ENCODE measurements at places on chromosomes 7 and 10.

- no peak for DNase-seq
Observed at GRCh38 chr10:35642793-35643114, 658 bp upstream of the FZD8 start.

GRCh38 chr10:30784897-30785605 lies 155.5 kb upstream of the LYZL2 start:
- no peak for DNase-seq

GRCh38 chr7:113727486-113727885 lies 191.3 kb downstream of the PPP1R3A start:
- DNase-seq = no peak

GRCh38 chr10:55397777-55398496 lies 596.9 kb upstream of the PCDH15 start:
- DNase-seq = no peak

DNA sequence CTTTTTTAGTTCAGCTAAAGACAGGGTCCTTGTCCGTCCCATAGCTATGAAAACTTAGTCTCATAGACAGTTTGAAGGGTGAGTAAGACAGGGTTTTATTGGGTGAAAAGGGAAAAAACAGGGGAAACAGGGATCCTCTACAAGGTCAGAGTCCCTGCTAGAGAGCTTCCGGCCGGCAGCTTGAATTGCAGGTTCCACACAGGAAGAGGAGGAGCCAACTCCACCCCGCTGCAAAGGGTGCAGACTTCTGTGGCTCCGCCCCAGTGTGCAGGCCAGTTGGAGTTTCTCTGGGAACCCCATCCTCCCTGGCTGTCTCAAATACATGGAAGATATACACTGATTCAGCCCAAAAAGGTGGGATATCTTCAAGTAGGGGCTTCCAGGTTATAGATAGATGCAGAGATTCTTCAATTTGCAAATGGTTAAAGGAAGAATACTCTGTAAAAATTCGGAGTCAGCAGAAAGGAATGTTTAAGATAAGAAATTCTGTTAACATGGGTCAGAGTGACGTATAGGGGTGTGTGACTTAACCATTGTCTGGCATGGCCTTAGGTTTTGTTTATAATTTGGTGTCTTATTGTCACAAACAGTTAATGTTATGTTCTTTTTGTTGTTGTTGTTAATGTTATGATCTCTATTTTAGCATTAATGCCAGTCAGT lies 34.6 kb upstream of the HECW1 start:
- DNase-seq = no peak

DNA sequence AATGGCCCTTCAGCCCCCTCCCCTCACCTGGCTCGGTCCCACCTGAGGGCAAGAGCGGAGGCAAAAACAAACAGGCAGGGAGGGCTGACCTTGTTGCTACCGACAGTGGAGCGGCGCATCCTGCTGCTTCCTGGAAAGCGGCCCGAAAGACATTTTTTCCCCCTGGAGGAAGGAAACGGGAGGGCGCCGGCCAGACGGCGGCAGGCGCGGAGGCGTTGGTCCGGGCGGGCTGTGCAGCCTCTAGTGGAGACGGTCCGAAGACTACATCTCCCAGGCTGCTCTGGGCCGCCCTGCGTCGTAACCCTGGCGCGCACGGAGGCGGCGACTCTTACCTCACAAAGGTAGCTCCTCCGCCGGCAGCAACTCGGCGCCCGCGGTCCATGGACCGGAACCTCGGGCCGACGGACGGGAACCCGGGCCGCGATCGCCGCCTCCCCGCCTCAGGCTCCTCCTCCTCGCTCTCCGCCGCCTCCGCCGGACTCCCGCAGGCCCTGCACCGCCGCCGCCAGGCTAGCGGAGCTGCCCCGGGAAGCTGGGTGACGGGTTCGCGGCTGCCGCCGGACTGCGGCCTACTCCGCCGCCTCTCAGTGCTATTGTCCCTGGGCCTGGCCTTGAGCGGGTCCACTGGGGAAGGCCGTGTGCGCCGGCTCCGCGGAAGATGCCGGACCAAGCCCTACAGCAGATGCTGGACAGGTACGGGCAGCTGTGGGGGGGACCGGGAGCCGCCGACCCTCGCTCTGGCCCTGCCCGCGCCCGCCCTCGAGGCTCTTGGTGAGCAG lies at the start of the genes CPEB3 and MARCHF5:
Gene CPEB3 (minus strand): TSS at position 242 of the 779 bp plus-strand sequence. CDS start 50,728 bp downstream, outside the sequence.
Gene MARCHF5 (plus strand): TSS at position 331 of the 779 bp plus-strand sequence. CDS start 328 bp downstream, at position 659.
- DNase-seq = peak; percentile 84

DNA sequence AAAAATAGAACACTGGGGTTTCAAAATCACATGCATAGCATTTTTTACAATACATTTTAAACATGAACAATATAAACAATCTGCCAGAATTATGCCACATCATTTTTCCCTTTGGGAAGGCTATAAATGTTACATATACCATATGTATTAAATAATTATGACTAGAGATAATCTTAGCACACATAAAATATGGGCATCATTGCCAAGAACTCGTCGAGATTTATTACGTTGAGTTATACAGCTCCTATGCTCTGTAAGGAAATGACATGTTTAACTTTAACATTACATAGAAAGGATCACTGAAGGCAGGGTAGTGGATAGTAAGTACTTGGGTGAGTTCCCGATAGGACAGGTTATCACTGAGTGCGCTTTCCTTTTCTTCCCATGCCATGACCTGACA lies 267.8 kb downstream of the PARD3 start:
- no peak for DNase-seq

- no peak for DNase-seq
Observed at GRCh38 chr7:100247152-100247757, 27.5 kb downstream of the PVRIG start.

DNA sequence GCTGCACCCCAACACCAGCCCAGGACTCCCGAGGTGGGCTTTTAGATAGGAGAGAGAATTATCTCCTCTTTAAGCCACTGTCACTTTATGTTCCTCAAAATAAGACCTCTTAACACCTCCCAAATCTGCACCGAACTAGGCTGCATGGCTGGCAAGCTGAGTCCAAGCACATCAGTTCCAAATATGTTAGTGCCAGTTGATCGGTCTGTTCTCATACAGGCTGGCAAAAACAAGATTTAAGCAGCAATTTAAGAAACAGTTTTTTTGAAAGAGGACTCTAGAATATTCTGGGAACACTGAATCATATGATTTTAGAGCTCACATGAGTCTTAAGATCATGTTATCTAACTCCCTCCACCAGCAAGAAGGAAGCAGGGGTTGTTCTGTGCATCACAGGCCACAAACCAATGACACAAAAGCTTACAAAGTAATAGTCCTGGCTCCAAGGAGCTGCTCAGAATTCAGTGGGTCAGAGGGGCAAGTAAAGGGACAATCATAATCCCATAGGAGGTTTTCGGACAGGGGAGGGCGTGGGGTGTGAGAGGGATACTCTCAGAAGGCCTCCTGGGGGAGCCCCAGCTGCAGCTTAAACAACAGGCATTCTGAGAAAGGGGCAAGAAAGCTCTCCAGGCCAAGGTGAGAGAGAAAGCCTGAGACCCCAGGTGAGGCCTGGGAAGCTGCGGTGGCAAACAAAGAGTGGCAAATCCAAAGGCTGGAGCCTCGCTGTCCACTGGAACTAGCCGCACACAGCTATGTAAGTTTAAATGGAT lies 7.1 kb downstream of the COBL start:
- DNase-seq = no peak

- no peak for DNase-seq
Observed at GRCh38 chr7:27180431-27181420, 4.3 kb downstream of the HOXA11 start.

DNA sequence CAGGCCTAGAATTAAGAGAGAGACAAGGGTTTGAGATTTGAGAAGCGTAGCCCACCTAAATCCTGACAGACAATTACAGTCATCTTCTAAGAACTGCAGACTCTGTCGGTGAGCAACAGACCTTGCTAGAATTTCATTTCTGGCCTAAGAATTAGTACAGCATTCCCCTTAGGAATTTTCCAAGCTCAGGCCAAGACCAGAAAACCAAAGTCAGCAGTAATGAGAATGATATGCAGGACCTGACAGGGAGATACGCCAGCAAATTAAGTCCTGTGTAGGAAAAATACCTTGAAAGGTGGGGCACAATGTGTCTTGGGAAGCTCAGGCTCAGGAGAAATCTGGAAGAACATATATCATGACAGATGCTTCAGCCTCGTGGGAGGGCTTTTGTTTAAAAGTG lies 52.7 kb upstream of the HERPUD2 start:
- no peak for DNase-seq

- no peak for DNase-seq
Observed at GRCh38 chr7:133109816-133110215, 27.9 kb upstream of the CHCHD3 start.

- DNase-seq = no peak
Observed at GRCh38 chr7:2650451-2650850, 18.7 kb downstream of the TTYH3 start.

- no peak for DNase-seq
Observed at GRCh38 chr10:29394321-29394932, 105.6 kb downstream of the LYZL1 start.

DNA sequence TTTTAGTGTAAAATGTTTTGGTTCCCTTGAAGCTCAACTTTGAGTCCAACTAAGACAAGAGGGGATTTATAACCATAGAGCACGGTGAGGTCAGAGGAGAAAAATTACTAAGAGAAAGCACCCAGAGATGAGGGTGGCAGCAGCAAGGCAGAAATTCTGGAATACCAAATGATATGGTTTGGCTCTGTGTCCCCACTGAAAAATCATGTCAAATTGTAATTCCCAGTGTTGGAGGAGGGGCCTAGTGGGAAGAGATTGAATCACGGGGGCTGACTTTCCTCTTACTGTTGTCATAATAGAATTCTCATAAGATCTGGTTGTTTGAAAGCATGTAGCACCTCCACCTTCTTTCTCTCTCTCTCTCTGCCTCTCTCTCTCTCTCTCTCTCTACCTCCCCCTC lies 19.4 kb upstream of the AKR1C1 start:
- DNase-seq = no peak

GRCh38 chr10:19848226-19848985 lies 32.2 kb downstream of the PLXDC2 start:
- DNase-seq = no peak

GRCh38 chr7:35253710-35254495 lies at the start of gene TBX20:
Gene TBX20, minus strand, starts transcription at chr7:35254100. Its CDS starts 480 bp downstream, at chr7:35253620.
- no peak for DNase-seq

DNA sequence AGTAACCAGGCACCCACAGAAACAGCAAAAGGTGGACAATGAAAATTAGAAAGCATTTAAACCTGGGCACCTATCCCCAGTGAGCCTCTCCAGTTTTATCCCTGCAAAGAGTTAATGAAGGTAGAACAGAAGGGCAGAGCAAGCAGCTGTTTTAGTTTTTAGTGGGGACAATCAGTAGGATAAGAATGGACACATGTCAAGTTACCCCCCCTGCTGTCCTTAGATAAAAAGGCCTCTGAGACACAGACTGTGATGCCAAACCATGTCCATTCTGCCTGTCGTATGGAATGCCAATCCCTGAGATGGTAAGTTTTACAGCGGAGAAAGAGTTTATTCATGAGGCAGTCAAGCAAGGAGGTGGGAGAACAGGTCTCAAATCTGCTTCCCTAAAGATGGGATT lies 162.6 kb upstream of the AGR3 start:
- DNase-seq = no peak

DNA sequence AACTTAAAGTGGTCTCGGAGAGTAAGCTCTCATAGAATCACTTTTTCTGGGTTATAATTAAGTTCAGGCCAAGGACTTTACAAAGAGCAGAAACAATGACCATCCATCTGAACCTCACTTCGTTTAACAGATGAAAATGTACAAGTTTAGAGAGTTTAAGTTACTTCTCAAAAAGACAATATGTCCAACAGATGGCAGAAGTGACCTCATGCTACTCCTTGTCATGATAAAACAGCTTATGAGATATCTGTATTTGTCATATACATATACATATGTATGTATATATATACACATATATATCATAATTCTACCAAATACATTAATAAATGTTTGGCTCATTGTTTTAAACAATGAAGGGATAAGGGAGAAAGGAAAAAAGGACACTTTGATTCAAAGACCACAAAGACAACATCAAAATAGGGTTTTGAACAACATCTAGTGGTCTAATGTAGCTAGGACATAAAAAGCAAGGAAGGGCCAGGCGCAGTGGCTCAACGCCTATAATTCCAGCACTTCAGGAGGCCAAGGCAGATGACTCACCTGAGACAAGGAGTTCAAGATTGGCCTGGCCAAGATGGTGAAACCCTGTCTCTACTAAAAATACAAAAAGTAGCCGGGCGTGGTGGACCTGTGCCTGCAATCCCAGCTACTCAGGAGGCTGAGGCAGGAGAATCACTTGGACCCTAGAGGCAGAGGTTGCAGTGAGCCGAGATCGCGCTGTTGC lies 17.8 kb downstream of the NAPEPLD start:
- no peak for DNase-seq

- DNase-seq = no peak
Observed at GRCh38 chr7:44320141-44320540, 5.3 kb downstream of the CAMK2B start.

GRCh38 chr10:125738206-125738605 lies 18.7 kb downstream of the EDRF1 start:
- DNase-seq = no peak

DNA sequence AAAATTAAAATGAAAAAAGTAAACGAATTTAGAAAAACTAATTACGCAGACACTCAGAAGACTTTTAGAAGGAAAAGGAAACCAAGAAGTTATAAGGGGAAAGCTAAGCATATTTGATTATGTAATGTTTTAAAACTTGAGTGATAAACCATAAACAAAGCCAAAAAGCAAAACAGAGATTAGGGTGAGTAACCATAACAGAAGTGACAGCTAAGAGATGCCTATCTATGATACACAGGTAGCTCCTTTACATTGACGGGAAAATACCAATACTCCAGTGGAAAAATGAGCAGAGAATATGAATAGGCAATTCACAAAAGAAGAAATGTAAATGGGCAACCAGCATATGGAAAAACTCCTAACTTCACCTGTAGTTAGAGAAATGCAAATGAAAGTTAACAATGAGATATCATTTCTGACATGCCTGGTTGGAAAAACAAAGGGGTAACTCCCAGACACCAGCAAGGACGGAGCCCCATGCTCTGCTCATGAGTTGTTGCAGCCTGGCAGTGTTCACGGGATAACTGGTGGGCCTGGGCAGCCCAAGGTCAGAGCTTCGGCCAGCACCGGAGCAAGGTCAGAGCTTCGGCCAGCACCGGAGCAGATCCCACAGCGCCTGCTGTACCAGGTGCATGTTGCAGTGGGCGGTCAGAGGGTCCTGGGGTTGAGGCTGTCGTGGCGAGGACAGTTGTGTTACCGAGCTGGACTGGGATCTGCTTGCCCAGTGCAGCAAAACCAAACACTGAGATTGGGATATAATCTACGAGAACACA lies 58.9 kb downstream of the ALOX5 start:
- no peak for DNase-seq

GRCh38 chr7:74217455-74218342 lies 7.9 kb downstream of the LAT2 start:
- DNase-seq = no peak
